ENCODE measurements at places on chromosomes 4 and X.

DNA sequence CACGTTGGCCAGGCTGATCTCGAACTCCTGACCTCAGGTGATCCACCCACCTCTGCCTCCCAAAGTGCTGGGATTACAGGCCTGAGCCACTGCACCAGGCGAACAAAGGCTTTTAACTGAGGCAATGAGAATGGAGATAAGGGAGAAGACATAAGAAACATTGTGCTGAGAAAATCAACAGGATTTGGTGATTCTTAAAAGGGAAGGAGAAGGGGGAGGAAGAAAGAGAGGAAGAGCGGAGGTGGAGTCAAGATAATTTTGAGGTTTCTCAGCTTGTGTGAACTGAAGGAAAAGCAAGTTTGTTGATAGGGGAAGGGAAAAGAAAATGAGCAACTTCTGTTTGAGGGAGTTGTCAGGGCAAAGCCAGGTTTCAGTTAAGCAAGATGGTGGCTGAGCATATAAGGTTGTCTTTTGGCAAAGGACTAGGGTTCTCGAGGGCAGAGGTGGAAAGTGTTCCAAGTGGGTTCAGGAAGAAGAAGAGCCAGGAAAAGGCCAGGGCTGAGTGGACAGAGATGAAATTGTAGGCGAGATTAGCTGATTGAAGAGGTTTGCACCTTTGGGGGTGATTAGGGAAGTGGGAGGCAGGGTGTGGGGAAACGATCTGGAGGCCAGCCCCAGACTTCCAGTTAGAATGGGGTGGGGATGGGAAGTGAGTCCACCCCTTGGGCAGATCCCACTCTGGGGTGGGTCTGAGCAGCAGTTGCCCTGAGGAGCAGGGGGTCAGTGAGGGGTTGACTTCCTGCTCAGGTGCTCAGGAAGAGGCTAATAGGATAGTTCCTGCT lies 7.8 kb downstream of the DOCK11 start:
- DNase-seq, result no peak

DNA sequence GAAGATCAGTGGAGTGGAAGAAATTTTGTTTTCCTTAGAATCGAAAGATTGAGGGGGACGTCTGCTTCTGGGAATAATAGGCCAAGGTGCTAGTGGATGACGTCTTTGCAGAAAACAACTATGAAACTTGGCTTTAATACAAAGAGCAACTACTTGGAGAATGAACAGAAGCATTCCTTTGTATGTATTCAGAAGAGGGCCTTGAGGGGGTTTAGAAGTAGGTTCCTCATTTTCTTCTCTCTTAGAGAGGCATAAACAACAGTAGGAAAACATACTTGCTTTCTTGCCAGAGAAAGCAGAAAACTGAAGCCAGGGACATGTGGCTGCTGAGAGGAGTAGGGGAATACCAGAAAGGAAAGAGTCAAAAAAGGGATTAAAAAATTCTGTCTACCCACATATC lies 167.8 kb downstream of the ZNF330 start:
- DNase-seq, result no peak

GRCh38 chrX:154516656-154517100 lies 646 bp upstream of the FAM3A start:
- no peak for DNase-seq

- no peak for DNase-seq
These were observed 21.1 kb downstream of the FHIP1A start for GRCh38 chr4:151429957-151430570.

DNA sequence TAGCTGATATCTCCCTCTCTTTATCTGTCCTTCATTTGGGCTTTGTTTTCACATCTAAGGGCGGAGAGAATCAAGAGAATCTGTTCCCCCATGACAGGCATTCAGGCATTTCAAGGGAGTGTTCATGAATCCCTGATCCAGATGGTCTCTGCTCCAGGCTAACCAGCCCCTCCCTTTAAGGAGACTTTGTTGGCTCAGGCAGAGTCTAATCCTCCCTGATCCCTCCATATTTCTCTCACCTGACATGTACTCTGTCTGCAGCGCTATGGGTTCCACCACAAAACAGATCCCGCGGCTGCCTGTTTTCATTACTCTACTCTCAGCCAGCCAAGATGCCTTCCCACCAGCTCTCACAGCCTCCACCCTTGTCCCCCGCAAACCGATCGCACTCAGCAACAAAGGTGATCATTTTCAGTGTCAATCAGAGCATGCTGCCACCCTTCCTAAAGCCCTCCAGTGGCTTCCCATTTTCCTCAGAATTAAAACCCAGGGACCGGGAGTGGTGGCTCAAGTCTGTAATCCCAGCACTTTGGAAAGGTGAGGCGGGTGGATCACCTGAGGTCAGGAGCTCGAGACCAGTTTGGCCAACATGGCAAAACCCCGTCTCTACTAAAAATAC lies 30.3 kb upstream of the SLC2A9 start:
- no peak for DNase-seq

- no peak for DNase-seq
These were observed 70.2 kb upstream of the BRWD3 start for GRCh38 chrX:80879916-80880315.

GRCh38 chrX:150482537-150483206 lies 85.7 kb upstream of the MTM1 start:
- DNase-seq, result peak; percentile 58

GRCh38 chr4:74109116-74109869 lies 10.3 kb upstream of the CXCL2 start:
- no peak for DNase-seq

GRCh38 chrX:39528161-39528916 lies 569.4 kb downstream of the BCOR start:
- DNase-seq, result no peak

GRCh38 chr4:184288451-184289178 lies 70.9 kb upstream of the ENPP6 start:
- DNase-seq, result peak; percentile 30

GRCh38 chr4:182537031-182537795 lies 294.0 kb downstream of the TENM3 start:
- DNase-seq, result no peak

GRCh38 chr4:152308951-152309350 lies 226.9 kb downstream of the FBXW7 start:
- no peak for DNase-seq

DNA sequence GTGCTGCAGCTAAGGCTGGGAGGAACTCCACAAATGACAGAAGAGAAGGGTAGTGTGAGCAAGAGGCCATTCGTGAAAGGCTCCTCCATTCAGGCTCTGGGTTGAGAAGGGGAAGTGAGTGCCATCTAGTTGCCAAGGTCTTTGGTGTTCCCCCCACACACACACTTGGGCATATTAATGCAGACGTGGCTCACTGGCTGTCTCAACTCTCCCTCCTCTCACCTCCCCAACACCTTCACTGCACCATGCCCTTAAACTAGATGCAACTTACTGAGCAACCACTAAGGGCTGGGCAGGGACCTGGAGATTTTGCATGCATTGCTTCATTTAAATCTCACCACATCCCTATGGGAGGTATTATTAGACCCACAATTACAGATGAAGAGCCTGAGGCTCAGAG lies 8.7 kb downstream of the CLRN2 start:
- no peak for DNase-seq

- DNase-seq, result no peak
These were observed 80.3 kb downstream of the RAB28 start for GRCh38 chr4:13403833-13404232.

DNA sequence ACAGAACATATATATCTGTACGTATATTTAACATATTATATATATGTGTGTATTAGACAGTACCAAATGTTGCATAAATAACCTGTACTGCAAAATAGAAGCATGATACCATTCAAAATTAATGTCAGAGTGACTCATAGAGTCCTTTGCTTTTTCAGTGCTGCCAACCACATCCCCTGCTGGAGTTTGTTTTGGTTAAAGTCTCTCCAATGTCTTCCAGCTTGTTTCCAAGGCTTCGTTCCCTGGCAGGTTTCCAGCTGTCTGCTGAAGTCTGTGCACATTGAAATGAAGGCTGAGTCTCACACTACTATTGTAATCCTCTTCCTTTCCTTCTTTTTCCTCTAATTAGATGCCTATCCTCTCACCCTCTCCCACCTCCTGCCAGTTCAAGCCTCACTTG lies 14.9 kb downstream of the NRK start:
- no peak for DNase-seq

- no peak for DNase-seq
These were observed 16.9 kb downstream of the TRIM75 start for GRCh38 chr4:165070560-165070959.

DNA sequence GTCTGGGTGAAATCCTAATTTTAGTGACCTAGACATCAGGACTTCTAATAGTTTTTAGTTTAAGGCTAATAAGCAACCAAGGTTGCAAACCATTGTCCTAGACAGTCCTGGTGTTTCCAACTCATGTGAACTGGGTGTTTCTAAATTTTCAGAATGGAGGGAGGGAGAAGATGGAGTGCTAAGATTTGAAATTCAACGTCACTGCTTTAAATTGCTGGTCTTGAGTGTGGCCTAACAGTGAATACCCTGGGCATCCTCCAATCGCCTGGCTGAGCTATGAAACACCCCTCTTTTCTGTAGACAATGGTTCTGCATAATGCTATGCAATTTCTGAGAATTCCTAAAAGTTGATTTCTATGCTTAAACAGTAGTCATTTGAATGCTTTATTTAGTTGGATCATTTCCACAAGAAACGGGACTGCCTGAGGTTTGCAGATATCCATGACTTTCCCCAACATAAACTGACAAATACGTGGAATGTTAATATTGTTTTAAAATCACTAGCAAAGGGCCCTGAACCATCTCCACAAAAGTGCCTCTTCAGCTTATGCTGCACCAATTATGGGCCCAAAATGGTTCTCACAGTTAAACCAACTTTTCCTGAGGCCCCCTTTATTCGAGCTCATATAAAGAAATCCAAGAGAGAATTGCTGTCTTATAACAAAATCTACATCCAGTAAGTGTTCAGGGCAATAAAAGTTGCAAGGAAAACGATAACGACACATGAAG lies 1.1 kb downstream of the FBXL5 start:
- no peak for DNase-seq

- DNase-seq, result no peak
These were observed 50.3 kb upstream of the ATP6AP2 start for GRCh38 chrX:40530509-40530908.

GRCh38 chr4:56655209-56655626 lies 25.9 kb downstream of the HOPX start:
- DNase-seq, result peak; percentile 19

- DNase-seq, result no peak
These were observed 470.0 kb upstream of the INTU start for GRCh38 chr4:127162741-127163140.

GRCh38 chrX:134868771-134869495 lies 121.9 kb upstream of the SMIM10 start:
- no peak for DNase-seq

GRCh38 chr4:130468340-130468739 lies 1372.4 kb downstream of the C4orf33 start:
- no peak for DNase-seq

DNA sequence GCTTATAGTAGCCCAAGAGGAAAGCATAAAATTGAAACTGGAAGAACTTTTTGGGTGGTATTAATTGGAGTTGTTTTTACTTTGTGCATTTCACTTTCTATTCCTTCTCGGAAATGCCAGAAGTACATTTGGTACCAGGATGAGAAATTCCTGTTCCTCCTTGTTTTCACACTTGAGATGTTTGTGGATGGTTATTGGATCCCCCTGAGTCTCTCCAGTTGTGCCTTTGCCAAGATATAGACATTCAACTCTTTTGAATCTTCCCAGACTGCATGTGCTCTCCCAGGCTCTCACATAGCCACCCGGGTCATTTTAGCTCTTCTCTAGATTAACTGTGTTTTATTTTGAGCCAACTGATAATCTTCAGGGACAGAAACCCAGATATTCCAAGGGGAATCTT lies 120.5 kb downstream of the AFF1 start:
- no peak for DNase-seq

GRCh38 chrX:130552444-130553073 lies 150.8 kb downstream of the RBMX2 start:
- DNase-seq, result no peak

DNA sequence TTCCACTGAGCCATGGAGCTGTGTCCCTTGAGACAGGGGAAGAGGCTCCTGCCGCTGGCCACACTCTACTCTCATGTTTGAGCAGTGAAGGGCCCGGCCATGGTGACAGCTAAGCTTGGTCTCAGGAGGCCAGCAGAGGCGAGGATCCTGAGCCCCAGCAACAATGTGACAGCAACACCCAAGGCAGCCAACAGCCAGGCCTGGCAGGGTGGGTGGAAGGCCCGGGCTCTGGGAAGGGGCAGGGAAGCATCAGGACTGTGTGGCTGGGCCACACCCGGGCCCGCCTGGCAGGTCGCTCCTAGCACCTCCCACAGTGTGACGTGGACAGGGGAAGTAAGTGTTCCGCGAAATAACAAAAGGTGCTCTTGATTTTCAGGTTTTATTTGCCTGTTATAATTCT lies 24.8 kb downstream of the L1CAM start:
- no peak for DNase-seq

DNA sequence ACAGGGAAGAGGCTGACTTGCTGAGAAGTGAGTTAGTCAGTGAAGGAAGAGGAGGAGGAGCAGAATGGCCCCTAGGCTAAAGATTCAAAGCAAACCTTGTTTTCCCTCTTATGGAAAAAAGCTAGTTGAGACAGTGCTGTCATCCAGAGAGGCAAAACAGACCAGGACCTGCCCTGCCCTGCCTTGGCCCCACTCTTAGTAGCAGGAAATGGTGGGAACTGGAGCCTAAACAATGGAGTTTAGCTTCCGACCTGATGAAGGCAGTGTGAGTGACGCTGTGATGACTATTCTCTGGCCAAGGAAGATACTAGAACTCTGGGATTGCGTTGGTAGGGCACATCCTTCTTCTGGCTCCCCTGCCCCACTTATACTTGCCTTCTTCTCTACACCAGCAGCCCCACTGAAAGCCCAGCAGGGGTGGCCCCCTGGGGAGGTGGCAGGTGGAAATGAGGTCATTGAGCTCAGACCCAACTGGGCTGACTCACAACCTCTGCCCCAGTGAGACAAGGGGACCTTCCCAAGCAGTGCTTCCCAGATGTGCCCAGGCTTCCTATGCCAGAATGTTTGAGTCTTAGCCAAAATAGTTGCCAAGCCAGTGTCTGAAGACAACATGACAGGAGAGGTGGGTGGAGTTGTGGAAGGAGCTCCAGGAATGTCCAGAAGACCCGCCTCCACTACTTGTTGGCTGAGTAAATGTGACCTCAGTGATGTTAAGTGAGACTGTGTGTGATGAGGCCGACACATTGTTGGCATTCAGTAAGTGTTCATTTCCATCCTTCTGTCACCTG lies 38.8 kb downstream of the MSN start:
- DNase-seq, result peak; percentile 44

DNA sequence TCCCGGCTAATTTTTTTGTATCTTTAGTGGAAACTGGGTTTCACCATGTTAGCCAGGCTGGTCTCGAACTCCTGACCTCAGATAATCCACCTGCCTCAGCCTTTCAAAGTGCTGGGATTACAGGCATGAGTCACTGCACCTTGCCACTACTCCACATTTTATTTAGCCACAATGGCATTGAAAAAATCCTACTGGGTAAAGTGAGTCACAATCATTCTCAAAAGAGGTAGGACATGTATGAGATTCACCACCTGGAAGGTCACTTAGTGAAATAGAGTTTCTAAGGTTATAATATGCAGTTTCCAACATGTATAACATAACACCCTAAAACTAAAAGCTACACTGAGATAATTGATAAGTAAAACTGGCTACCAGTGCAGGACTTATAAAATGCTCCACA lies 159.2 kb downstream of the BTC start:
- DNase-seq, result no peak

- peak; percentile 76 for DNase-seq
These were observed 34.3 kb downstream of the NALF2 start for GRCh38 chrX:69538321-69538876.

Measured in CD4-positive, alpha-beta T cell treated with Interleukin-6 for 4 hours (primary cell).